ENCODE measurements at places on chromosomes 13 and 19.

- no peak for DNase-seq
Measured at GRCh38 chr19:16249826-16250404, 52.2 kb downstream of the AP1M1 start.

- DNase-seq = no peak
Measured at GRCh38 chr13:100561599-100562204, 26.9 kb downstream of the GGACT start.

- no peak for DNase-seq
Measured at GRCh38 chr13:97904059-97904458, 49.4 kb upstream of the IPO5 start.

GRCh38 chr19:50173127-50173526 lies 10.0 kb upstream of the IZUMO2 start:
- DNase-seq = no peak

DNA sequence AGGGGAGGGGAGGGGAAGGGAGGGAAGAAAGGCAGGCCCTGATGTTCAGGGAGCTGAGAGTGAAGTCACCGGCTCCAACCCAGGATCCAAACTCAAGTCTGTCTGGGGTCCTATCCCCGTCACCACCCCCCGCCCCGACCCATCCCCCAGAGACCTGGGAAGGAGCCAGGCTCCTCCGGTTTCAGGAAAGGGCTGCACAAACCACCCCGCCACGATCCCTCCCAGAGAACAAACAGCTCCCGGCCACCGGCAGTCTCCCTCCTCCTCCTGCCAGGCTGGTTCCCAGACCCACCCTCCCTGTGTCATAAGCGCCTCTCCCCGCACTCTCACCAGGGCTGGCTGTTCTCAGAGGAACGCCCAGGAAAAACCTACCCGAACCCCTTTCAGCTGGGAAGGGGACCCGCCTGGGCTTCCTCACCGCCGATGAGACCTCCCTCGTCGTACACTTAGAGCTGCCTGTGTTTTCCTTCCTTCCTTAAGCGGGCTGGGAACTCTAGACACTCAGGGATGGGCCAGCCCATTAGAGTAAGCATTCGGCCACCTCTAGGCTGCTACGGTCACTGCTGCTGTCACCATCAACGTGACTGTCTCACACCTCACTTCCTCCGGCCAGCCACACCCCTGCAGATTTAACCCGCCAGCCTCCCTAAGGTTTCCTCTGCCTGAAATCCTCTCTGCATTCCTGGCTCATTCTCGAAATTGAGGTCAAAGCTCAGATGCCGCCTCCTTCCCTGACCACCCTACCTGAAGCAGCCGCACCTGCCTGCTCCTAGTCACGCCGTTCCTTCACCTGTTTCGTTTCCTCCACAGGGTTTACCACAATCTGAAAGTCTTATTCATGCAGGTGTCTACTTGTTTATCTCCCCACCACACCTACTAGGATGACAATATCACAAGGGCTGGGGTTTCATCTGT lies 6.3 kb upstream of the RDH13 start:
- DNase-seq = no peak

- DNase-seq = no peak
Measured at GRCh38 chr13:110121422-110122083, 185.4 kb downstream of the COL4A1 start.

GRCh38 chr19:44725251-44725650 lies 23.3 kb upstream of the BCL3 start:
- no peak for DNase-seq

- no peak for DNase-seq
Measured at GRCh38 chr13:96984051-96984508, 10.2 kb downstream of the OXGR1 start.

- DNase-seq = peak; percentile 21
Measured at GRCh38 chr13:46831588-46832194, 34.7 kb upstream of the ESD start.

GRCh38 chr13:106276876-106277275 lies 258.6 kb downstream of the EFNB2 start:
- no peak for DNase-seq

GRCh38 chr19:3142781-3143337 lies 7.0 kb downstream of the GNA15 start:
- DNase-seq = peak; percentile 29

GRCh38 chr19:2618611-2619010 lies 83.9 kb downstream of the GNG7 start:
- DNase-seq = peak; percentile 83

GRCh38 chr19:246551-246950 lies 44.7 kb downstream of the PLPP2 start:
- DNase-seq = no peak

- DNase-seq = no peak
Measured at GRCh38 chr13:91058066-91058465, 289.4 kb upstream of the MIR17HG start.

DNA sequence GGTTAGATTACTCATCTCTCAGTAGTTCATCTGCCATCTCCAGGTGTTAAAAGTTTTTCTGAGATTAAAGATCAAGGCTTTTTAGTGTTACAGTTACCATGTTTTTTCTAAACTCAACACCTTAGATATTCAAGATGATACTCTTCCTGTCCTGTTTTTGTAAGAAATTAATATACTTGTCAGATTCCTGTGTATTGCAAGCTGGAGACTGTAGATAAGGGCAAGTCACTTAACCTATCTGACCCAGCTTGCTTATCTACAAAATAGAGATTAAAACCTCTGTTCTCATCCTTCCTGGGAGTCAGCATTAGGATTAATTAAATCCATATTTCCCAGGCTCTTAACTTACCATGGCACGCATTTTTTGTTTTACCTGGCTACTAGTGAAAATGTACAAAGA lies 25.2 kb downstream of the SUGT1 start:
- no peak for DNase-seq

DNA sequence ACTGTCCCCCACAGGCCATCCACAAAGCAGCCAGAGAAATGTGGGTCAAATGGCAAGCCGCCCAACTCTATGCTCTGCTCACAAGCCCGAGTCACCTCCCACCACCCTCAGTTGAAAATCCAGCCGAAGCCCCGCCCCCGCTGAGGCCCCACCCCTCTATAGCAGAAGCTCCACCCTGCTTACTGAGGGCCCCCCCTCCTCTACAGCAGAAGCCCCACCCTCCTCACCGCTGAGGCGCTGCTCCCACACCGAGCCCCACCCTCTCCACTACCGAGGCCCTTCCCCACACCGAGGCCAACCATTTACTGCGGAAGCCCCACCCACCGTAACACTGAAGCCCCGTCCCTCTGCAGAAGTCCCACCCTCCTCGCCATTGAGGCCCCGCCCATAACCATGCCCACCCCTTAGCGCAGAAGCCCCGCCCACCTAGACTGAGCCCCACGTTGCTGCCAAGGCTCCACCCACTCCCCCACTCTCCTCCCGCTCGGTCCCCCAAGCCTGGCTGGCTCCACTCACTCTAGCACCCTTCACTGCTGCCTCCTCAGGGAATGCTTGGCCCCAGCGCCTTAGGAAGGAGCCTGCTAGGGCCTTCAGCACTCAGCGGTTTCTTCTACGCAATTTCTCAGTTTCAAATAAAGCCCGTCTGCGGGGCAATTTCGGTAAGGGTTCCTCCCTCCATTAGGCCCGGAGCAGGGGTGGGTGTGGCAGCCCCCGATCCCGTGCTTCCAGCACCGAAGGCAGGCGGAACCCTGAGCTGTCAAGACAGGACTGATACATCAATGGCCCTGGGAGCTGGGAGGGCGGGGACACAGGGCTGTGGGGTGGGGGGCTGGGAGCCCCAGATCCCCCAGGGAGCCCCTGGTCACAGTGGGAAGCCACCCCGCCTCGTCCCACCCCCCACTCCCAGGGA lies 9.0 kb upstream of the MYDGF start:
- DNase-seq = no peak

DNA sequence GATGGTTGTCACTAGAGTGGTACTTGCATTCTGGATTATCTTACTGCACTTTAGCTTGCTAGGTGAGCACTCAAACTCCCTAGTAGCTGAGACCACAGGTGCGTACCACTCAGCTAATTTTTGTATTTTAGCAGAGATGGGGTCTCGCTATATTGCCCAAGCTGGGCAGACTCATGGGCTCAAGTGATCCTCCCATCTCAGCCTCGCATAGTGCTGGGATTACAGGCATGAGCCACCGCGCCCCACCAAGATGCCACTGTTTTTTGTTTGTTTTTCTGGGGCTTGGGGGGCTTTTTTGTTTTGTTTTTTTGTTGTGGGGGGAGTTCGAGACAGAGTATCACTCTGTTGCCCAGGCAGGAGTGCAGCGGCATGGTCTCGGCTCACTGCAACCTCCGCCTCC lies 17.8 kb downstream of the LYPD3 start:
- no peak for DNase-seq

DNA sequence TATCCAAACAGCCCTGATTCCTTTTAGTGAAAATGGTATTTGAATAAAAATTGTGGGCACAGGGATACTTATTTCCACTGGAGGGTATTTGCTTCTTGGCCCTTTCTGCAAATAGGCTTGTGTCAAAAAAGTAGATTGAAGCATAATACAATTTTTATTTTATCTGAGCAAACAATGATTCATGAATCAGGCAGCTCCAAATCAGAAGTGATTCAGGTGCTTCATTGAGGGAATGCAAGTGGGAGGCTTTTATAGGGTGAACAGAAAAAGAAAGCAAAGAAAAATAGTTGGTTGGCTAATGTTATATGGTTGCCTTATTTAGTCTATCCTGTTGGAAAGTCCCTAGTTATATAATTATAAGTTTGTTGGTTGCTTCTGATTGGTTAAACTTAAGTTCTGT lies 117.9 kb downstream of the ITGBL1 start:
- DNase-seq = no peak

DNA sequence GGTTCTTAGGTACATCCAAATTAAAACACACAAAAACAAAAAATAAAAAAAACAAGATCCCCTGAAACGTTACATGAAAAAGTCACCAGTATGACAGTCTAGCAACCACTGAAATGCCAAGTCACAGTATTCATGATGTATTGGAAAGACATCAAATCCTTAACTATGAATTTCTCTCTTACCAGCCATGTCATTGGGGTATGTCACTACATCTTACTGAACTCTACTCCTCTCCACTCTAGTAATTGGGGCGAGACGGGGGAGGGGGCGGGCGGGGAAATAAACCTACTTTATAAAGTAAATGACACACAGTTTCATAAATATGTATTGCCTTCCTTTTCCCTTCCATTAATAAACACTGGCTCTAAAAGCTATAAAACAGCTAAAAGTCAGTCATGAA lies 65.5 kb downstream of the USP12 start:
- no peak for DNase-seq

All from CD4-positive, alpha-beta T cell treated with Interleukin-15 for 1 hour (primary cell).